ENCODE measurements at places on chromosomes 7 and 10.

- DNase-seq = no peak
Observed at GRCh38 chr10:13853854-13854253, 267.1 kb downstream of the PRPF18 start.

- DNase-seq = no peak
Observed at GRCh38 chr7:46695051-46695708, 774.1 kb upstream of the IGFBP3 start.

- DNase-seq = no peak
Observed at GRCh38 chr10:78210976-78211375, 177.3 kb downstream of the RPS24 start.

GRCh38 chr7:144534655-144535395, 131.3 kb upstream of the NOBOX start:
- no peak for DNase-seq

GRCh38 chr7:117090791-117091190, 137.5 kb downstream of the ST7 start:
- DNase-seq = no peak

GRCh38 chr7:139748373-139748765, 29.4 kb downstream of the HIPK2 start:
- no peak for DNase-seq

GRCh38 chr7:117158941-117159697, 163.7 kb downstream of the WNT2 start:
- DNase-seq = no peak

- DNase-seq = no peak
Observed at GRCh38 chr10:69078311-69078710, 9.6 kb upstream of the SRGN start.

DNA sequence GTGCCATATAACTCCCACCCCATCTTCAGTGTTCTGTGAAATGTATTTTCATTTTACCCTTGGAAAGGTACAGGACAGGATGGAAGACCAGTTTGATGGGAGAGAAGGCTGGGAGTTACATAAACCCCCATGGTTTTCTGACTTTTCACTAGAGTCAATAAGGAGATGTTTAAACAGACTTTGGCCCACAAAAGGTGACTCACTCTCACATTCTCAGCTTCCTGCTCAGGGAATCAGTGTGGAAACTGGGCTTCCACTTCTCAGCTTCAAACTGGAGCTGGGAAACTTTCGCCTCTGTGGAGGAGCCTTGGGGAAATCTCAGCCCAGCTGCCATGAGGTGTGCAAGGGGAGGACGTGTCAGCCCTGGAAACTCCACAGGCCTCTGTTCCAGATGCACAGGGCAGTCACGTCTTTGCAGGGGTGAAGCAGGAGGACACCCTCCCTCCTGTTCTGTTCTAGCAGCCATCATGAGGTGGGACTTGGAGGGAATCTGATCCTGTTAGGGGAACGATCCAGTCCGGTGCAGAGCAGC, 560.5 kb upstream of the GALNT17 start:
- no peak for DNase-seq

DNA sequence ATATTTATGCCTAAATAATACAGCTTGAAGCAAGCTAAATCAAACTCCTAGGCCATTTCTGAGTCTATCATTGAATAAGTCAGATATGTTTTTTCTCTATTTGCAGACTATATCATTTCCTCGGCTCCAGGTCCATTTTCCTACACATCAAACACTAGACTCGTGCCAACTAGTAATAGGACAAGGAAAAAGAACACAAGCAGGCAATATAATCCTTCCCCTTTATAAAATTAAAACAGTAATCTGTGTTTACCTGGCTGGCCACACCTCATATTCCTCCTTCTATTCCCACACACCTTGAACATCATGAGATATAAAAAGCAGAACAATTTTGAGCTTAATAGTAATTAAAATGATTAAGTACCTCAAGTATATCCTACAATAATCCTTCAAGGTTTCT, 325.7 kb downstream of the TFEC start:
- no peak for DNase-seq
